Activated CD8-positive, alpha-beta memory T cell treated with anti-CD3 and anti-CD28 coated beads for 1 hour (primary cell): ENCODE measurements at places on chromosomes 6 and 20.

GRCh38 chr6:53850527-53850926 is 55.7 kb downstream of the LRRC1 start:
- DNase-seq, result no peak

- DNase-seq, result no peak
Observed at GRCh38 chr6:47135772-47136171, 93.6 kb upstream of the ADGRF1 start.

- no peak for DNase-seq
Observed at GRCh38 chr6:157867155-157867559, 44.1 kb downstream of the SNX9 start.

GRCh38 chr20:21640556-21640955 is 64.9 kb upstream of the PAX1 start:
- DNase-seq, result no peak

DNA sequence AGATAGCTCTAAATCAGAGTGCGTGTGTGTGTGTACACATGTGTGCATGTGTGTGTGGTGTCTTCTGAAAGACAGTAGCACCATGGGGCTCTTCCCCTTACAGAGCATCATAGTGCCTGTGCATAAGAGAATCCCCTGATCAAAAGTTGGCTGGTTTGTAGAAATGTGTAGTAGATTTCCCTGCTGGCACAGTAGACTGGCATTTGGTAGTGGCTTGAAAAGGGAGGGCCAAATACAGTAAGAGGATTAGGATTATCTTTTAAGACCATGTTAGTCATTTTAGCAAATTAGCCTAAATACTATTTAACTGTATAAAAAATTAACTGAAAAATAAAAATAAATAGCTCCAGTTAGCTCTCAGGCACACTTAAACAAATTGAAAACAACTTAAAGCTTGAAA is 112.6 kb downstream of the B3GAT2 start:
- DNase-seq, result no peak

DNA sequence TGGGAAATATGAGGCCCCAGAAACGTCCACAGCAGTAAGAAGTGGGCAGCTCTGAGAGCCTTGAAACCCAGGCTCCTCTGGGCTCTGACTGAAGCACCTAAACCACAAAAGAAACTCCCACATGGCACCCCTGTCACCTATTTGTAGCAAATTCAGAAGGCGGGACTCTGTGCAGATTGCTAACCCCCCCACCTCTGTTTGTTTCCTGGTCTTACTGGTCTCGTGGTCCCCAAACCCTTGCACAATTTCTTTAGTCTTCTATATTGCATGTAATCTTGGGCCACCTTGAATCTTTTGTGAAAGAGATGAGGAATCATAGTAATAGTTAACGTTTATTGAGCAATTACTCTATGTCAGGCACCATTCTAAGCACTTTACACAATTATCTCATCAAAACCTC is 154.3 kb downstream of the PREX1 start:
- DNase-seq, result no peak

- DNase-seq, result no peak
Observed at GRCh38 chr20:38935967-38936407, 9.8 kb downstream of the FAM83D start.

GRCh38 chr20:13264907-13265306 is 43.8 kb downstream of the ISM1 start:
- DNase-seq, result no peak

DNA sequence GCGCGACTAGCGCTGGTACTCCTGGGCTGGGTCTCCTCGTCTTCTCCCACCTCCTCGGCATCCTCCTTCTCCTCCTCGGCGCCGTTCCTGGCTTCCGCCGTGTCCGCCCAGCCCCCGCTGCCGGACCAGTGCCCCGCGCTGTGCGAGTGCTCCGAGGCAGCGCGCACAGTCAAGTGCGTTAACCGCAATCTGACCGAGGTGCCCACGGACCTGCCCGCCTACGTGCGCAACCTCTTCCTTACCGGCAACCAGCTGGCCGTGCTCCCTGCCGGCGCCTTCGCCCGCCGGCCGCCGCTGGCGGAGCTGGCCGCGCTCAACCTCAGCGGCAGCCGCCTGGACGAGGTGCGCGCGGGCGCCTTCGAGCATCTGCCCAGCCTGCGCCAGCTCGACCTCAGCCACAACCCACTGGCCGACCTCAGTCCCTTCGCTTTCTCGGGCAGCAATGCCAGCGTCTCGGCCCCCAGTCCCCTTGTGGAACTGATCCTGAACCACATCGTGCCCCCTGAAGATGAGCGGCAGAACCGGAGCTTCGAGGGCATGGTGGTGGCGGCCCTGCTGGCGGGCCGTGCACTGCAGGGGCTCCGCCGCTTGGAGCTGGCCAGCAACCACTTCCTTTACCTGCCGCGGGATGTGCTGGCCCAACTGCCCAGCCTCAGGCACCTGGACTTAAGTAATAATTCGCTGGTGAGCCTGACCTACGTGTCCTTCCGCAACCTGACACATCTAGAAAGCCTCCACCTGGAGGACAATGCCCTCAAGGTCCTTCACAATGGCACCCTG is 1.6 kb downstream of the TPBG start:
- no peak for DNase-seq

DNA sequence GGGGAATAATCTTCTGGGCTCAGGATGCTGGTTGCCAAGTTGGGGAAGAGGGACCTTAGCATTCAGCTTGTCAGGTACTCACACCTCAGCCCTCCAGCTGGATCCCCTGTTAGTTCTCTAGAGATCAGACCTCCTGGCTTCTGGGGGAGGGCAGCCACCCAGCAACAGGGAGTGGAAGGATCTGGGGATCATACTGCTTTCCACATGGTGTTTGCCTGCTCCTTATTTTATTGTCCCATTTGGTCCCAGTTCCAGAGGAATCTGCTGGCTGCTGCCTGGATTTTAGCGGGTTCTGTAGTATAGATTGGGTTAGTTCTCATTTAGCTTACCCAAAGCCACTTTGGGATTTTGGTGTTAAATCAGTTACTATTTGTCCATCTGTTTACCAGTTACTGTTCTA is 29.3 kb downstream of the KAT14 start:
- no peak for DNase-seq

DNA sequence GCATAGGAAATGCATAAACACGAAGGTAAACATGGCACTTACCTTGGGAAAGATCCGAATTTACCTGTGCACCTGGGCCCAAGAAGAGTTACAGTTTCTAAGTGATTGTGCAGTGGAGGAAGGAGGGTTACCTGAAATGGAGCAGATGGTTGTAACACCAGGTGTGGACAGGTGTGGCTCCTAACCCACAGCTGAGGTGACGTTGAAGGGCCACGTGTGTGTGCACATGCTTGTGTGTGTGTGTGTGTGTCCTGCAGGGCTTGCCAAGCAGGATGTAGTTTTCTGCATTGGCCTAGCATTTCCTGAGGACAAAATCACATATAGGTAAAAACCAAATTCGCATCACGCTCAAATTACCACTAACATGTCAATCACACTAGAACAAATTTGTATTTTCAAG is 240.8 kb downstream of the ANKRD60 start:
- no peak for DNase-seq

DNA sequence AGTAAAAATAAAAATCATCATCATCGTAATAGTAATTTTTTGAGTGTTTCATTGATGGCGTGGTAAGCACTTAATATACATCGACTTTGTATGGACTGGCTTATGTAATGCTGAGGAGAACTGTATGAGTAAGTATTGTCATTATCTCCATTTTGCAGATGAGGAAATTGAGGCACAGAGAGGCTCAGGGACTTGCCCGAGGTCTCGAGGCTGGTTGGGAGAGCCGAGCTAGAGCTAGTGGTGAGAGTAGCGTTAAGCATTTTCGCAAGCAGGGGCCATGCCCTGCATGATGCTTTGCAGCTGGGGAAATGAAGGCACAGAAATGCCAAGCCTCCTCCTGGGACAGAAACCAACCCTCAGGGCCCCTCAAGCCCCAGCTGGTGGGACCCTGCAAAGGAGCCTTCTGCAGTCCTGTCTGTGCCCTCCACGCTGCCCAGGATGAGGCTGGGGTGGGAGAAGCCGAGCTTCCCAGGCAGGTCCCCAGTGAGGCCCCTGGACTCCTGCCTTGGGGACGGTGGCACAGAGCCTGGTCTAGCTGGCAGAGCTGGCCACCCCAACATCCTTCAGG is 31.1 kb upstream of the STX16 start:
- DNase-seq, result no peak

DNA sequence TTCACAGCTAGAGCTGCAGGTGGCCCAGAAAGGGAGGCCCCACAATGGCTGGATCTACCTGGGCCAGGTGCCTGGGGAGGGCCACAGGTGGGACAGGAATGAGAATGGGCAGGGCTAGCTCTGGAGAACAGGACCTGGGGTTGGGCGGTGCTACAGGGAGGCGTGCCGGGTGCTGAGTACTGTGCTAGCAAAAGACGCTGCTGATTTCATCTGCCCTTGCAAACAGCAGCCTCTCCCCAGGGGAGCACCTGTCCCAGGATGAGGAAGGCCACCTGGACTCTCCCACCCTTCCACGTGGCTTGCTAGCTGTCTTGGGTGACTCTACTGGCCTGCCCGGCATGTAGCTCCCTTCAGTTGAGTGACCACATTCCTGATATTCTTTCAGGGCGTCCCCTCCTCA is 6.6 kb upstream of the YTHDF1 start:
- DNase-seq, result no peak

DNA sequence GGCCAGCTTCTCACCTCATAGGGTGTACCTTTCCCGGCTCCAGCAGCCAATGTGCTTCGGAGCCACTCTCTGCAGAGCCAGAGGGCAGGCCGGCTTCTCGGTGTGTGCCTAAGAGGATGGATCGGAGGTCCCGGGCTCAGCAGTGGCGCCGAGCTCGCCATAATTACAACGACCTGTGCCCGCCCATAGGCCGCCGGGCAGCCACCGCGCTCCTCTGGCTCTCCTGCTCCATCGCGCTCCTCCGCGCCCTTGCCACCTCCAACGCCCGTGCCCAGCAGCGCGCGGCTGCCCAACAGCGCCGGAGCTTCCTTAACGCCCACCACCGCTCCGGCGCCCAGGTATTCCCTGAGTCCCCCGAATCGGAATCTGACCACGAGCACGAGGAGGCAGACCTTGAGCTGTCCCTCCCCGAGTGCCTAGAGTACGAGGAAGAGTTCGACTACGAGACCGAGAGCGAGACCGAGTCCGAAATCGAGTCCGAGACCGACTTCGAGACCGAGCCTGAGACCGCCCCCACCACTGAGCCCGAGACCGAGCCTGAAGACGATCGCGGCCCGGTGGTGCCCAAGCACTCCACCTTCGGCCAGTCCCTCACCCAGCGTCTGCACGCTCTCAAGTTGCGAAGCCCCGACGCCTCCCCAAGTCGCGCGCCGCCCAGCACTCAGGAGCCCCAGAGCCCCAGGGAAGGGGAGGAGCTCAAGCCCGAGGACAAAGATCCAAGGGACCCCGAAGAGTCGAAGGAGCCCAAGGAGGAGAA is 10.5 kb downstream of the GNAS-AS1 start:
- DNase-seq, result no peak

DNA sequence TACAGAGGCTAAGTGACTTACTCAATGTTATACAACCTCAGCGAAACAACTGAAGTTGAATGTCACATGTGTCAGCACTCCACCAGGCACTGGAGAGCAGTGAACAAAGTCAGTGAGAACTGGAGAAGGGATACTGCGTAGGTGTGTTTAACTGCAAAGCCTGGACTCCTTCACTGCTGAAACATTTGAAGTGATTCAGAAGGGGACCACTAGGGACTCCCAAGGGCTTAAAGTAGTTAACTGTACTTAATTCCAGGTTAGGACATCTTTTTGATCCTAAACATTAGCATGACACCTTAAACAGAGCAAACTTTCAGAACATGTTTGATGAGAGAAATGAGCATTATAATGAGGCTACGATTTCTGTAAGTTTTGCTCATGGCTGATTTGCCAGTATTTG is 45.0 kb upstream of the ZBTB24 start:
- DNase-seq, result no peak

DNA sequence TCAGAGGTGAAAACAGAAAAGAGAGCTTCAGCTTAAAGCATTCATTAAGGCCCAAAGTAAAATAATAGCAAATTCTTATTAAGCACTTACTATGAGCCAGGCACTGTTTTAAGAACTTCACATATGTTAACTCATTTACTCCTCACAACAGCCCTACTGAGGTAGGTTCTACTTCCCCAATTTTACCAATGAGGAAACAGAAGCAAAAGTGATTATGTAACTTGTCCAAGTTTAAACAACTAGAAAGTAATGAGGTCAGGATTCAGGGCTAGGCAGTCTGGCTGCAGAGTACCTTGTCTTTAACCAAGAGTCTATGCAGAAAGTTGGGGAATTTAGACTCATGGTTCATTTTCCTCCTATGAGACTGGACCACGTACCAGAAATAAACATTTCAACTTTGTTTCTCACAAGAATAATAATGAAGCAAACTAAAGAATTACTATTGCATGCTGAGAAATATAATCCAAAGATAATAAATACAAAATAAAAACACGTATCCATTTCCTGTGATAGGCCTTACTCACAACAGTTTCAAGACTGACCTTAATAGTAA is 3.8 kb downstream of the COL21A1 start:
- DNase-seq, result no peak

DNA sequence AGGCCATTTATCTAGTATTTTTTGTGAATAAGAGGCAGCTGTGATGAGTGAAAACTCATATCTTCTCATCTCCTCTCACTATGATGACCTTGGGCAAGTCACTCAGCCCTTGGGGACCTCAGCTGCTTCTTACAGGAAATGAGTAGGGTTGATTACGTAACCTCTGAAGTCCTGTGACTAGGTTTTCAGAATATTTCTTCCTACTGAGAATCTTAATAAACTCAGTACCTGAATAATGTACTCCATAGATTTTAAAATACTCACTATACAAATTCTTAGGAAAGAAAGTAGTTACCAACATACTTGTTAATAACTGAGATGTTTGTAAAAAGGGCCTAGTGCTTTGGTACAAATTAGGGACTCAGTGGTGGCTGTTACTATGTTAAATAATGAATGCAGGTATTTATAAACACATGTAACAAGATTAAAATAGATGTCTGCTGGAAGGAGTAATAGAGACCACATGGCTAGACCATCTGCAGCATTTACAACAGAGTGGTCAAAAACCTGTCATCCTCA is 60.9 kb downstream of the RPRD1B start:
- no peak for DNase-seq

DNA sequence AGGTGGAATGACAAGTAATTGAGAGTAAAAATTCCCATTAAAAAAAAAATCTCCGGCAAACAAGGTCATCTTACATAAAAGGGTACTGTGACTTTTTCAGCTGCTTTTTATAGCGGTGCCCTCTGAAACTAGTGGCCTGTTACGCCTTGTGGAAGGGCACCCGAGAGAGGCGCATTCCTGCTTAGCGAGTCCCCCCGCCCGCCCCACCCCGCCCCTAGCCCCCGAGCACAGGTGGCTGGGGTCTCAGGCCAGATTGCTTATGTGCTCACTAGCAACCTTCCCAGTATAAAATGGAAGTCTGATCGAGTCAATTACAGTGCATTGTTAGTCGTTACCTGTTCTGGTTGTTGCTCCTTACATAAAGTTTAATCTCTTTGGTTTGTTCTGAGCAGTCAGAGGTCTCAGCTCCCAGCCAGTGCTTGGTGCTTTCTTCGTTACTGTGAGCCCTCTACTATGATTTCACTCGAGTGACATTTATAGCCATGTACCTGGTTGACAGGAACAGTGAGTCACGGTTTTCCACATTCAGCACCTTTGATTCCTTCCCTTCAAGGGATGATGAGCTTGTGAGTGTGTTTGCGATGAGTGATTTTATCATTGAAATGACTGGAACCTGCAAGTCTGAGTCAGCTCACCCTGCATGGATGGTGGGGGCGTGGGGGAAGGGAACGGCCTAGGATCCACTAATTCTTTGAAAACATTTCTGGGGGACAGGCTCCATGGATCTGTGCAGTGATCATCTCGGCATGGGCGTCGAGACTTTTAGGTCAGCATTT is 47.6 kb downstream of the ZDHHC14 start:
- DNase-seq, result no peak

- DNase-seq, result no peak
Observed at GRCh38 chr20:23515250-23515939, 24.5 kb downstream of the CST8 start.
